ENCODE measurements at places on chromosomes 1 and 21. TPM values are rescaled to one million over a fixed set of nuclear protein-coding genes. Genes with fewer than 3 reads are reported as not detected.
A peak's percentile ranks its signal among the peaks of the same experiment; 100 is the strongest.

Gene IVL
- total RNA-seq, result not detected

Gene APOBEC4
- not detected for total RNA-seq

Gene RASAL2
- not detected for total RNA-seq

Gene PTPRF
- 2.4 TPM for total RNA-seq

Gene CHI3L1
- not detected for total RNA-seq

Gene GPR61
- 0.15 TPM for total RNA-seq

GRCh38 chr1:230127105-230128054 lies 60.3 kb downstream of the GALNT2 start:
- no peak overlapping the region for H3K4me3 ChIP-seq
- H3K36me3 ChIP-seq, result peaks cover 3% of the 10 kb centered on the region
- no peaks in the 10 kb centered on the region for H3K27me3 ChIP-seq

- no peak for DNase-seq
- no peaks in the 10 kb centered on the region for H3K27me3 ChIP-seq
- peaks cover 40% of the 10 kb centered on the region for H3K4me1 ChIP-seq
- no peak overlapping the region for H3K27ac ChIP-seq
- no peak overlapping the region for H3K4me3 ChIP-seq
Measured at GRCh38 chr1:109787211-109787844, 23.6 kb upstream of the EPS8L3 start.

DNA sequence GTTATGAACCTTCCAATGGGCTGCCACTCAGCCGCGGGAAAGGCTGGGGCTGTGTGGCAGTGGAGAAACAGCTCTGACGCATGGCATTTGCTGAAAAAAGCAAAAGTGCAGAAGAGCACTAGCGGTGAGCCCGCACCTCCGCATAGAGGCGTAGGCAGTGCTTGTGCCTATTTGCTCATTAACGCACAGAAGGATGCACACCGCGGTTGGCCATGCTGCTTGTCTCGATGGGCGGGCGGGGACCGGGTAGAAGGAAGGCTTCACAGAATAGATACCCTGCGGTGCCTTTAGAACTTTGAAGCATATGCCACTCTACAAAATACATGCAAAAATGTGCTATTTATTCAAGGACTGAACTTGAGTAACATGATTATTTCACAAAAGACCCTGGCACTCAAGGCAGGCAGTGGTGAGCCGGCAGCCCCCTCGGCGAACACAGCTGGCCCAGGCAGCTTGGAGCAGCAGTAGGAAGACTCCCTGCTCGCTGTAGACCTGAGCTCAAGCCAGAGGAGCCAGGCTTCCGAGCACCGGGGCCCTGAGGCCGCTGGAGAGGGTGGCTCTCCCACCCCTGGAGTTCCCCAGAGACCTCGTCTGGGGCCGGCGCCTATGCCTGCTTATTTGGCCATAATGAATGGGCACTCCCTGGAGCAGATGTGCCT lies 71.5 kb downstream of the SIK1 start:
- H3K4me1 ChIP-seq, result peaks cover 8% of the 10 kb centered on the region
- no peak overlapping the region for H3K4me3 ChIP-seq
- no peaks in the 10 kb centered on the region for H3K27me3 ChIP-seq
- H3K27ac ChIP-seq, result no peak overlapping the region

DNA sequence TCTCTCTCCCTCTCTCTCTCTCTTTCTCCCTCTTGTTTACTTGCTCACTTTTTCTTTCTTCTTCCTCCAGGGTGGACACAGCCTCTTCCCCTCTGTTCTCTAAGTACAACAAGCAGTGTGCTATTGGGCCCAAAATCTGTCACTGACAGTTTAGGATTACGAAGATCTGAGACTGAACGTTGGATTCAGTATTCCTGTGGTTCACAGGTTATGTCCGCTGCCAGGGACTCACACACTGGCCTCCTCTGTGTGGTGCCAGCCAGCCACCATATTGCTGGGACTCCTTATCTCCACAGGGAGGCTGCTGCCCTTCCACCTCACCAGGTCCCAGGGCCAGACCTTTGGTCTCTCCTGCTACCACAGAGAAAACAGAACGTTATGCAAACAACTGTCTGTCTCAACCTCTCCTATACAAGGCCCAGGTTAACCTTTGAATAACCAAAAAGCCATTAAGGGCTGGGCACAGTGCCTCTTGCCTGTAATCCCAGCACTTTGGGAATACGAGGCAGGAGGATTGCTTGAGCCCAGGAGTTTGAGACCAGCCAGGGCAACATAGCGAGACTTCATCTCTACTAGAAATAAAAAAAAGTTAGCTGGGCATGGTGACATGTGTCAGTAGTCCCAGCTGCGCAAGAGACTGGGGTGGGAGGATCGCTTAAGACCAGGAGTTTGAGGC lies 171.9 kb upstream of the RAB4A start:
- no peak overlapping the region for H3K27ac ChIP-seq
- DNase-seq, result no peak
- no peaks in the 10 kb centered on the region for H3K36me3 ChIP-seq
- no peaks in the 10 kb centered on the region for H3K27me3 ChIP-seq
- H3K4me3 ChIP-seq, result no peak overlapping the region

DNA sequence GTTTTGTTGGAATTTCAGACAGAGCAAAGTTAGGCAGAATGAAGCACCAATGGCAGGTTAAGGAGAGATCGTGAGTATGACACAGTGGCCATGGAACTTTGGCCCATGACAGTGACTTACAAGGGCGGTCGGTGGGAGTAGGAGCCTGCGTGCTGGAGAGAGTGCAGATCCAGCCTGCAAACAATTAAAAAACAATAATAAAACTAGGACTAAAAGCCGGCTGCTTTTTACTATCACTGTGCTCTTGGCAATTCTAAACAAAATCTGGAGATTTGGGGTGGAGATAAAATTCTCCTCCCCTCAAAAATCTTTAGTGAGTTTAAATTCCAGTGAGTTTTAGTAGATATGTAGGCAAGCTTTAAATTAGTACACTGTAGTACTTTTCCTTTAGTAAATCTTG lies 96.9 kb downstream of the DHRS3 start:
- peaks cover 20% of the 10 kb centered on the region for H3K4me1 ChIP-seq
- no peak for DNase-seq
- peaks cover 2% of the 10 kb centered on the region for H3K36me3 ChIP-seq
- H3K4me3 ChIP-seq, result no peak overlapping the region
- no peak overlapping the region for H3K27ac ChIP-seq
- no peaks in the 10 kb centered on the region for H3K27me3 ChIP-seq

DNA sequence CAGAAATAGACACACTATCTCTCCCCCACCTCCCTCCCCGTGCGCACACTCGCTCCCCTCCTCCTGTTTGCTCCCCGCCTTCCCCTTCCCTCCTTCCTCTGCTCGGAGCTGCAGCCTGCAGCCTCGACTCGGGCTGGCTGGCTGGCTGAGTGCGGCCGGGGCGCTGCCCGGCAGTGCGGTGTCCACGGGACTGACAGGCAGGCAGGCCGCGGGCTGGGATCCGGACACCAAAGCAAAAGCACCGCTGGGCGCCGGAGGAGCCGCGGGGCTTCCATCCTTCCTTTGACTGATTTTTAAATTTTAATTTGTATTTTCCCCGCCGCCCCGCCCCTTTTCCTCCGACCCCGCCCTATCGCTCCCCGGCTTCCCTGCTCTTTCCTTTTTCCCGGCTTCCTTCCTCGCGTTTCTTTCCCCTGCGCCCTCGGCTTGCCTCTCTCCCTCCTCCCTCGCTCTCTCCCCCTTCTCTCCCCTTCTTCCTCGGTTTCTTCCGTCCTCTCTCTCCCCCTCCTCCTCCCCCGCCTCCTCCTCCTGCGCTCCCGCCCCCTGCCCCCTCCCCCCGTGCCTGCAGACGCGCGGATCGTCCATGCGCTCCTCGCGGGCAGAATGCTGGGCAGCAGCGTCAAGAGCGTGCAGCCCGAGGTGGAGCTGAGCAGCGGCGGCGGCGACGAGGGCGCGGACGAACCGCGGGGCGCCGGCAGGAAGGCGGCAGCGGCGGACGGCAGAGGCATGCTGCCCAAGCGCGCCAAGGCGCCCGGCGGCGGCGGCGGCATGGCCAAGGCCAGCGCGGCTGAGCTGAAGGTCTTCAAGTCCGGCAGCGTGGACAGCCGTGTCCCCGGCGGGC lies 109.4 kb downstream of the NAV1 start:
- no peak overlapping the region for H3K4me3 ChIP-seq
- no peaks in the 10 kb centered on the region for H3K36me3 ChIP-seq
- H3K4me1 ChIP-seq, result peaks cover 3% of the 10 kb centered on the region
- DNase-seq, result peak; percentile 17
- H3K27me3 ChIP-seq, result peaks cover 45% of the 10 kb centered on the region

GRCh38 chr1:179052776-179053175 lies 27.1 kb downstream of the FAM20B start:
- no peaks in the 10 kb centered on the region for H3K27me3 ChIP-seq
- no peak overlapping the region for H3K27ac ChIP-seq
- DNase-seq, result no peak
- peaks cover 30% of the 10 kb centered on the region for H3K36me3 ChIP-seq

DNA sequence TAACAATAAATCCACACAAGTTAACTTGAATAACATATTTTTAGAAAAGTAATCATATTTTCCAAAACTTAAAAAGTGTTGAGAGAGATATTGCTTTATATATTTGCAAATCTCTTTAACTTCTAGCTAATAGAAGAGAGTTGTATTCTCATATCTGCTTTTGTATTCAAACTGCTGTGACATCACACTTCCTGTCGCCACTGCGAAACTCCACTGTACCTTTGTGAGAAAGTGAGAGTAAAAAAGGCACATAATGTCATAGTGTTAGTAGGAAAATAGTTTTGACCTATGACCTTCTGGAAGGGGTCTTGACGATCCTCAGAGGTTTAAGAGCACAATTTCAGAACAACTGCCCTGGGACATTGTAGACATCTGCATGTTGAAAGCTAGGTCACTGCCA lies 21.6 kb downstream of the AK5 start:
- no peak overlapping the region for H3K27ac ChIP-seq
- peaks cover 13% of the 10 kb centered on the region for H3K4me1 ChIP-seq
- no peaks in the 10 kb centered on the region for H3K36me3 ChIP-seq
- no peaks in the 10 kb centered on the region for H3K27me3 ChIP-seq
- no peak overlapping the region for H3K4me3 ChIP-seq

GRCh38 chr1:61080413-61081143 lies 1.8 kb upstream of the NFIA start:
- peak overlapping the region; percentile 46 for H3K4me3 ChIP-seq
- H3K4me1 ChIP-seq, result peaks cover 56% of the 10 kb centered on the region
- peaks cover 5% of the 10 kb centered on the region for H3K27me3 ChIP-seq
- no peak for DNase-seq
